ENCODE measurements at places on chromosomes 16 and 17.

DNA sequence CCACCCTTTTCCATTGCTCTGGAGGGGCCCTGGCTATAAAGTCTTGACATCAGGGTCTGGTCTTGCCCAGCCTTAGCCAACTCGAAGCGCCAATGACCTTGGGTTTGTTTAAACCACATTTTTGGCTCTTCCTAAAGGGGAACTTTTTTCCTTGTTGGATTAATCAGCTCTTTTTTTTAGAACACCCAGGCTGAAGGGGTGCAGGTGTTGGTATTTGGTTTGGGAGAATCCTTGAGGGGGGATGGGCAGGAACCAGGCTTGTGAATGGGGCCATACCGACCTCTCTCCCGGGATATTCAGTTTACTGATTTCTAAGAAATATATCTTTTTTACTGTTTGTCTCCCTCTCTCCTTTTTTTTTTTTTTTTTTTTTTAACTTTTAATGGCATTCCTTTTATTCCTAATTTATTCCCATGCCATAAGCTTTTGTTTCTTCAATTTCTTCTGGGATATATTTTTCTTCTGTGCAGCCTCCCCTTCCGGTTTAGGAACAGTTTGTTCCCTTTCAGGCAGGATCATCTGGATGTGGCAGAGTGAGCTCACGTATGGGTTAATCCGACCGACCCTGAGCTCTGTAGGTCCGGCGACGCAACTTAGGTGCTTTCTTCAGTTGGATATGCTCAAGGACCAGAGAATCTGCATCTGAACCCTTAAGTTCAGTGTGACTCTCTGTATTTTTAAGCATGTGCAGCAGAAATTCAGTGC lies 129.5 kb downstream of the ABCC6 start:
- no peak for DNase-seq

DNA sequence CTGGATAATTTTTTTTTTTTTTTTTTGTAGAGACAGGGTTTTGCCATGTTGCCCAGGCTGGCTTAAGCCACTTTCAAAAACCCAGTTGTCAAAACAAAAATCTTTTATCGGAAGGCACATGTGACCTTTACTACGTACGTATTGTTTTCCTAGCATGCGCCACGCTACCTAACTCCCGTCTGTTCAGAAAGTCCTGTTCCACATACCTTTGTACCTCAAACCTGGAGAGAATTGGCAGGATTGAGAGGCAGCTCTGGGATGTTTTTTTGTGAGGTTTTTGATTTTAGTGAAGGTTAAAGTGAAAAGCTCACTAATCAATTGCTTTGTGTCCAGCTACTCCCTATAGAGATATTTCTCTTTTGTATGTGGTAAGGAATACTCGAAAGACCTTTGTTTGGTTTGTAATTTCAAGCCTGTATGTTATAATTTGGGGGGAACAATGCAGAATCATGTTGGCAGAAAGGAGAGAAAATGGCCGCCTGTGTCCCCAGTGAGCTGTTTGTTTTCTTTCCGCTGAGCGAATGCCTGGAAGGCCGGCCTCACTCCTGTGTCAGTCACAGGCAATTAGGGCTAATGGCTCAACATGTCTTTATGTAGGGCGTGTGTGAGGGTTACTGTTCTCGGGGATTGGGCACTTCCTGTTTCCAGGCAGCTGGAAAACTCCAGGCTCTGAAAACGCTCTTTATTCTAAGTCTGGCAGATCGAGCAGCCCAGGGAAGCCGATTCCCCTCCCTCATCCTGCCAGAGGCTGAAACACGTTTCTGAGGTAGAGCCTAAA lies 60.8 kb upstream of the CLEC18A start:
- peak; percentile 59 for DNase-seq

DNA sequence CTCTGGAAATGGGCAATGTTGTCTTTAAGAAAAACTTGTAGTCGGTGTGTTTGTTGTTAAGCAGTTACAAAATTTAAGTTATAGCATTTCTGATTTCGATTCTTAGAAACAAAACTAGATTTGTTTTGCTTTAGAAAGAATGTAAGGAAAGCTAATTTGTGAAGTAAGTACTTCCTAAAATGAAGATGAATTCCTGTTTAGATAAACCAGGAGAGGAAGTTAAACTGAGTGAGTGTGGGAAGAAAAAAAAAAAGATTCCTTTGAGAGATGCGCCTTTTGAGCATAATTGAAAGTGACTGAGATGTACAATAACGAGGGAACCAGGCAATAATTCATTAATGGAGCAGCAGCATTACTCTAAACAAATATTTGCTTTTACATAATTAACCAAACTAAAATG lies 52.4 kb upstream of the ALOX12 start:
- no peak for DNase-seq

GRCh38 chr17:5047446-5047845 lies 12.2 kb upstream of the SLC52A1 start:
- no peak for DNase-seq

DNA sequence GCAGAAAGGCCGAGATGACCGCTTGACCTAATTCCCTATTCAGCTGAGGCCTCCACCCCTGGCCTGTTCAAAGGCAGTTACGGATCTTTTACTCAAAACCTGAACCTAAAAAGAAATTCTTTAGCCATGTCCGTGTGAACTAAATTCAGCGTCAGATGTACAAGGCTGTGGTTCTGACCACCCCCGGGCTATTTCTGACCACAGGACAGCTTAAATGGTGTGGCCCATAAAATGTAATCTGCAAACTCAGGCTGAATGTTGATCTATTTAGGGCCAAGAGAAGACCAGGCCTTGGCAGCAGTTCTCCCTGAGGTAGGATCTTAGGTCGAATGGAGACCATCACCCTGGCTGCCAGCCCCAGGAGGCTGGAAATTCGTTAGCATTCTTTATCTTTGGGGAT lies 485.5 kb downstream of the WWOX start:
- DNase-seq: no peak

DNA sequence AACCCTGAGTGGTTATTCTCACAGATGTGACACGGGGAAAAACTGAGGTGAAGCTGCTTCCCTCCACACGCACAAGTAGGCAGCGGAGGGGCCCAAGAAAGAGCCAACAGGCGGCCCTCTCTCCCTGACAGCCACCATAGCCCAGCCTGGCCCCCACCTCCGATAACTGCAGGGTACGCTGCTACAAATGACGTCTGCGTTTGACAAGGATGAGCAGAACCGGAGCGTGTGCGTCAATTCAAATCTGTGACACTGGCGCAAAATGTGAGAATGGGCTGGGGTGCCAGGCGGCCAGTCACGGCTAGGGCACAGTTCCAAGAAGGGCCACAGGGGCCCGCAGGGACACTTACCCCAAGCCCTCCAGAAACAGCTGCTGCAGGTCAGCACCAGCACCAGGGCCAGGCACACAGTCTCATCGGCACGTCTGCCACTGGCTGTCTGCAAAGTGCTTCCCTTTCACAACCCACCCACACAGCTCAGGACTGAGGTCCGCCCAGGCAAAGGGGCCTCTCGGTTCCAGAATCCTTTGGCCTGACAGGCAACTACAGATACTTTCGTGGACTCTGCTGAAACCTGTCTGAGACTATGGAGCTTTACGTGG lies 14.4 kb downstream of the AXIN1 start:
- DNase-seq: no peak

DNA sequence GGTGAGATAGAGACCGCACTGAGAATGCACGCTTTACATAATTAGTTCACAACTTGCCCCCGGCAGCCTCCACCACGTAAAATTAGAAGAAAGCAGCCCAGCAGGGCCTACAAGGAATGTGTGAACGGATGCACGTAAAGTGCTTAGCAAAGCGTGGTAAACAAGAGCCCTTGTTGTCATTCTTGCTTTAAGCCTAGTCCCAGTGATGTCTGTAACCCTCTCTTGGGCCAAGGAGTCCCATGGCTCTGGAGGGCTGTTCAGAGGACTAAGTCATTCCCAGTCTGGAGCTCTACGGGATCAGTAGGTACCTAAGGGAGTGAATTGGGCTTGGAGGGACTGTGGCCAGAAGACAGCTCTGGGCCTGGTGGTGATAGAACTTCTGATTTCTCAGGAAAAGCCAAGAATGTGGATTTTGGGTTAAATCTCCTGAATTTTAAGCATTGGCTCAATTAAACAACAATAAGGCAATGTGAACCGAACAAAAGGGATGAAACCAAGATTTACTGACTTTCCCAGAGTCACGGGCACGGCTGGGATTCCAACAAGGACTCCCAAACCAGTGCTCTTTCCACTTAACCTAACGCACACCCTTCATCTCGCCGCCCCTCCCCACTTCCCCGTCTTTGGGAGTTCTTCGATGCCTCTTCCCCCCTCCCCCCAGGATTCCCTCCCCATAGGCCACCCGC lies 775 bp upstream of the CHP2 start:
- no peak for DNase-seq

DNA sequence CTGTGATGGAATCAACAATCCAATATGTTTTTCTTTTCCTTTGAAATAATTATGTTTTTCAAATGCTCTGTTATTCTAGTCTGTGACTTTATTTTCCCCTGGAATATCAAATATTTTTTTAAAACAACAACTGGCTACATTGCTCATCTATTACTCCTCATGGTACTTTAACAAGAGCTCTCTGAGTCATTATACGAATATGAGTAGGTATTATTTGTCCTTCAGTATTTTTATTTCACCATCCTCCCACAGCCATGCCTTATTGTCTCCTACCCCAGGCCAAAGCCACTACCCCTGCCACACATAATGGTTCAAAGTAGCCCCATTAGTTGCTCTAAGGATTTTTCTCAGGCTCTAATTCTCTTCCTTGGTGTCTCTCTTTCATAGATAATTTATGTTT lies 1572.3 kb downstream of the CDH8 start:
- DNase-seq: no peak

- no peak for DNase-seq
Observed at GRCh38 chr17:62741290-62741689, 66.8 kb downstream of the MARCHF10 start.

DNA sequence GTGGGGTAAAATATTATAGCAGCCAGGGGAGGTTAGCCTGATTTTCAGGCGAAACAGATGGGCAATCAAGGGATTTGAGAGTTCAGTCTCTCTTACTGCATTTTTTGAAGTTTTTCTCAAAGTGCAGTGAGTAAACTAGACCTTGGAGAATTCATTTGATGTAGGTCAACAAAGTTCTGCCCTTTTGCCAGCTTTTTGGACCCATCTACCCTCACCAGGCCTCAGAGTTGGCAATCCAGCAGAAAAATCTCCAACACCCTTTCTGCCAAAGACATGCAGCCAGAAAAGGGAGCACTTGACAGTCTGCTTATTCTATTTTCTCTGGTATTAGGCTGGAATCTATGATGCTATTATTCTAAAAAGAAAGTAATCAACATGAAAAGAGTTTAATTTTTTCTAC lies 162.2 kb upstream of the TOM1L1 start:
- DNase-seq: no peak

DNA sequence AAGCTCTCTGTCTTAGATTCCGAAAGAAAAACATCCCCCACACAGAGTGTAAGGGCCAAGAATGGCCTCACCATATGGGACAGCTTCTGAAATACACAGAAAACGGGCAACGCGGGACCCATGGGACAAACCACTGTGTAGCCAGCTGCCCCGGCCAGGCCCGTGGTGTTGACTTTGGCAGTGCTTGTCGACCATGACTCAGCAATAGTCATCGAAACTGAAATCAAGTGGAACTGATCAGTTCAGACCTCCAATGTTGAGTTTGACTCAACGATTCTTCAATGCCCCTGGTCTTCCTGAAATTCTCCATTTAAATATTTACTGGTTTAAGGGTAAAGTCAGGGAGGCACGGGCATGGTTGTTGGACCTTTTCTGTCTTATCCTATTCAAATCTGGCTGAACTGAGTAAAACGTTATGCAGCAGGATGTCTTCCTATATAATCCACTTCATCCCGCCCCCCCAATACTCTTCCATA lies 27.5 kb downstream of the ZFHX3 start:
- peak; percentile 27 for DNase-seq

DNA sequence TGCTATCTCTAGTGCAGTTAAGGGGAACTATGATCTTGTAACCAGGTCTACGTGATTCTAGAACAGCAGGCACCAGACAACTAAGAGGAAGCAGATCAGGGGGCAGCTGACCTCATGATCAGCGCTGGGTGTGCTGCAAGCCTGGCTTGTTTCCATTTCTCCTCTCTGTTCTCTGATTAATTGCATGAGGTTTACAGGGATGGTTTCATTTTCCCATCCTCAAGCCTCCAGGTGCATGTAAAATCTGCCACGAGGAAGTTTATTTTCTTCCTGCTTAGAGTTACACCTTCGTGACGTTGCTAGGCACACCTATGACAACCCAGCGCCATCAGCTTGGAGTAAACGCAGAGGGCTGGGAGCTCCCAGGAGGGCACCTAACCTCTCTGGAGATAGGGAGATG lies 4.3 kb upstream of the NUPR1 start:
- peak; percentile 74 for DNase-seq

DNA sequence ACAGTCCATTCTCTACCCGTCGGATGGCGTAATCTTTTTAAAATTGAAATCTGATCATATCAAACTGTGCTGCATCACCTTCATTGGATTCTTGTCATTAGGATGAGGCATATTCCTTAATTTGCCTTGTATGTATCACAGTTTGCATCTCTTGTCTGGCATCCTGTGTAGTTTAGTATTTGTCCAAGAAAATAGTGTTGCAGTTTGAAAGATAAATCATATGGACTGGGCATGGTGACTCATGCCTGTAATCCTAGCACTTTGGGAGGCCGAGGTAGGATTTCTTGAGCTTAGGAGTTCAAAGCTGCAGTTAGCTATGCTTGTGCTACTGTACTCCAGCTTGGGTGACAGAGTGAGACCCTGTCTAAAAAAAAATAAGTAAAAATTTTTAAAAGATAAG lies 5.8 kb upstream of the RSL1D1 start:
- DNase-seq: no peak

- DNase-seq: no peak
Observed at GRCh38 chr17:77521076-77521475, 380.3 kb downstream of the SEC14L1 start.

DNA sequence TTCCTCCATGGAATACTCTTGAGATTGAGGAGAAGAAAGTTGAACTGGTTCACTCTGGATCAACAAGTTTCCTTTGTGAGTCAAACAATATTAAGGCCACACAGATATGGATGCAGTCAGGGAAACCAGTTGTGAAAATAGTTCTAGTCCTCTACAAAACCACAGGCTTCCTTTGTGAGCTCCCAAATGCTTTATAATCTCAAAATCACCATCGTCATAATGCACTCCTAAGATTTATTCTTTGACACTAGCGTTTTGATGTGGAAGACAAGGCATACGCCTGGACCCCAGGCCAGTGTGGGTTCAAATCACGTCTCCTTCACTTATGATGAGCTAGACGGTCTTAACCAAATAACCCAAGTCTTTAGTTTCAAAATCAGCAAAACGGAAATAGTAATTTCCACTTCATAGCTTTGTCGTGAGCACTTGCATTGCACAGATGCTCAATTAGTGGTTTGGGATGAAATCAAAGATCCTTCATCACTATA lies 142.6 kb downstream of the STX8 start:
- no peak for DNase-seq

- no peak for DNase-seq
Observed at GRCh38 chr16:66211651-66212050, 154.8 kb upstream of the CDH5 start.

DNA sequence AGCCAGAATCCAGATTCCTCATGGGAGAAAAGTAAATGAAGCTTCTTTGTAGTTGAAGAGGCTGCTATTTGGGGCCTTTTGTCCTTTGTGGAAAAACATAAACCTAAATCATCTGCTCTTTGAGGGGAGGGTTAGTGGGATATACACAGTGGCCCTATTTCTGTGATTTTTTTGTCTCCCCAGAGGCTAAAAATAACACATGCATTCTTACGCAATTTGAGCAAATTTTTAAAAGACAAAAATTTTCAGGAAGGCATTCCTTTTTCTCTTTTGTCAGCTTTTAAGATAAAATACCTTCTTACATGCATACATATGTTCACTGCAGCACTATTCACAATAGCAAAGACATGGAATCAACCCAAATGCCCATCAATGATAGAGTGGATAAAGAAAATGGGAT lies 165.5 kb downstream of the AXIN2 start:
- DNase-seq: no peak
